Suppressor macrophage (primary cell): ENCODE measurements at places on chromosomes 7 and 10.

GRCh38 chr7:48116043-48116442 is 27.0 kb downstream of the UPP1 start:
- no peak for DNase-seq

GRCh38 chr10:96987842-96988175 is 155.7 kb downstream of the LCOR start:
- DNase-seq = no peak

GRCh38 chr7:2928613-2929311 is 84.7 kb upstream of the GNA12 start:
- DNase-seq = no peak

DNA sequence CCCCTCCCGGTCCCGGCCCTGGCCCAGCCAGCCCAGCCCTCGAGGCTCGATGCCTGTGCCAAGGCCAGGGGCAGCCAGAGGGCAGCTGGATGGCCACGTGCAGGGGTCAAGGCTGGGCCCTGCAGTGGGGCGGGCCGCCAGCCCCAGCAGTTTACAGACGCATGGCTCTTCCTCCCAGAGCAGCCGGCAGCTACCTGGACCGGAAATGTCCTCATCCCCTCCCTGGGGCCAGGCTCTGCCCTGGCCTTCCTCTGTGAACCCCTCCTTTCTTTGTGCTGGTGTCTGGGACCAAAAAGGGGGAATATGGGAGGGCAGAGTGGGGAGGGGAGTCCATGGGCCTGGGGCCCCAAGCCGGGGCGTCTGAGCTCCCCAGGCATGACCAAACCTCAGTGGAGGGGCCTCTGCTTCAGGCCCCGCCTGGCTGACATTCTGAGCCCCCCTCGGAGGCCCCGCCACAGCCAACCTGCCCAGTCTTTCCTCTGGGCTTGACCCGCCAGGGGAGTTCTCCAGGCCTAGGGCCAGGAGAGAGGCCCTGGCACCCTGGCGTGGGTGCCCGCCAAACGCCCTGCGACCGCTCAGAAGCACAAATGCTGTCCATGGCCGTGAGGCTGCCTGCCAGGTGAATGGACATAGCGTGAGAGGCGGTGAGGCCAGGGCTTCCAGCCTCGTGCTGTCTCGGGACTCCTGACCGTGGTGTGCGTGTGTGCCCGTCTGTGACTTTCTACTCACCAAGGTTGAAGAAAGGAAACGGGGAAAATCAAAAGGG is 24.7 kb upstream of the AMZ1 start:
- no peak for DNase-seq

DNA sequence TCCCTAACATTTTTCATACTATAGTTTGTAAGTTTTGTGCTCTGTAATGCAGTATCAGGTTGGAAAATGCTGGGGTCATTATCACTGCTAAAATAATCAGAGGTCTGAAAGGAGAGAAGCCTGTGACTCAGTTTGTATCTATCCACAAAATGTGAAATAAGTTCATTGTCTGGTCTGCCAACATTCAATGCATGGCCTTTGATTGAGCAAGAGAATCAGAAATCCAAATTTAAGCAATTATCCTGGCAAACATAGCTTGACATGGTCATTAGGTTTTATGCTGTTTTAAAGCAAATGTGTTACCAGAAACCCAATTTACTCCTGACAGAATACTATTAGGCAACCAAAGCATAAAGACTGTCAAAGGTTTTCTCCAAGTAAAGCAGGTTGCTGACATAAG is 709.7 kb upstream of the SEMA3D start:
- DNase-seq = no peak

- no peak for DNase-seq
Observed at GRCh38 chr7:80063834-80064233, 70.8 kb upstream of the GNAI1 start.

- peak; percentile 6 for DNase-seq
Observed at GRCh38 chr7:16660702-16661464, 14.9 kb downstream of the BZW2 start.

DNA sequence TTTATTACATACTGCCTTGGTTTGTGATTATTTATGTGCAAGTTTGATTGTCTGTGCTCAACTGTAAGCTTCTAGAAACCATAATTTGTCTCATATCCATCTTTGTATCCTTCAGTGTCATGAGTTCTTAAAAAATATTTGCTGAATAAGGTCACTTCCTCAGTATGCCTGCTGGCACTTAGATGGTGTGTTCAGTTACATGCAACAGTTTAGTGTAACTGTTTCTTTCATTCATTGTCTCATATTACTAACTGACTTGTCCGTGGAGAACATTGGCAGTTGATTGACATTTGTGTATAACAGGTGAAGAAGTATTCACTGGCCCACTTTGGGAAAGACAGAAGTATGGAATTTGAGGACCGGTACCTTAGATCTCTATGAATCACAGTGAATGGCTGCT is 236.9 kb downstream of the PRKG1 start:
- DNase-seq = no peak

DNA sequence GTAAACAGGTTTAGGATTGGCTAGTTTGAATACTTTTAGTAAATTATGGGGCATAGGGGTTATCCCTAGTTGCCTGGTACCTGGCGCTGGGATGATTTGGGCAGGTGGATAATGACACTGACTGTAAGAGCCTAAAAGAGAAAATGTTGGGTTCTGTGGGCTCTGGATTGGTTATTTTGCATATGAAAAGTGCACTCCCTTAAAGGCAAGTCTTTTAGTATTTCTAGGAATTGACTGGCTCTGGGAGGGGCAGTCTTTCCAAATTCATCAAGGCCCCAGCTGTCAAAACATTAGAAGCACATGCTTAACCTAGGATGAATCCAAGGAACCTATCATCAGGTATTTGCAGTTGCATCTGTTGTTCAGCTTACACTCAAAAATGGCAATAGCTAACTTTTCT is 454.6 kb upstream of the SORCS1 start:
- DNase-seq = no peak
